NCI-H2029 (cell line): ENCODE measurements at places on chromosomes 11 and 22.

- peak; percentile 61 for DNase-seq
Observed at GRCh38 chr22:37686002-37686982, at the start of gene NOL12. TSS of gene NOL12 (plus strand) at chr22:37686343. CDS start at chr22:37686393, 50 bp downstream.

- no peak for DNase-seq
Observed at GRCh38 chr11:66787934-66788758, 55.1 kb upstream of the RCE1 start.

DNA sequence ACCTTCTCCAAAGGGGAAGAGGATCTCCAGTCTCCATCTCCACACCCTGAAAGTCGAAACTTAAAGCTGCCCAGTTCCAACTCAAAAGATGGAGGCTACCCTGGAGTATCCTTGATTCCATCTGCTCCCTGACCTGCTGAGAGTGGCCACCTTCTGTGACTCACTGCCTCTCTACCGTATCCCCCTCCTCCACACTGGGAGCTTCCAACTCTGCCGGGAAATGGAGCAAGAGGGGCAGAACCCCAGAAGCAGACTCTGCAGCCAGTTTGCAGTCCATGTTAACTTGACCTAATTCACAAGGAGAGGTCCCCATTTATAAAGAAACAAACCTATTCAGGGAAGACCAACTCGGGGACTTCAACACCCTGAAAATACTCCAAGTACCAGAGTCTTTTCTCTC is 22.0 kb upstream of the IRAG1 start:
- no peak for DNase-seq

DNA sequence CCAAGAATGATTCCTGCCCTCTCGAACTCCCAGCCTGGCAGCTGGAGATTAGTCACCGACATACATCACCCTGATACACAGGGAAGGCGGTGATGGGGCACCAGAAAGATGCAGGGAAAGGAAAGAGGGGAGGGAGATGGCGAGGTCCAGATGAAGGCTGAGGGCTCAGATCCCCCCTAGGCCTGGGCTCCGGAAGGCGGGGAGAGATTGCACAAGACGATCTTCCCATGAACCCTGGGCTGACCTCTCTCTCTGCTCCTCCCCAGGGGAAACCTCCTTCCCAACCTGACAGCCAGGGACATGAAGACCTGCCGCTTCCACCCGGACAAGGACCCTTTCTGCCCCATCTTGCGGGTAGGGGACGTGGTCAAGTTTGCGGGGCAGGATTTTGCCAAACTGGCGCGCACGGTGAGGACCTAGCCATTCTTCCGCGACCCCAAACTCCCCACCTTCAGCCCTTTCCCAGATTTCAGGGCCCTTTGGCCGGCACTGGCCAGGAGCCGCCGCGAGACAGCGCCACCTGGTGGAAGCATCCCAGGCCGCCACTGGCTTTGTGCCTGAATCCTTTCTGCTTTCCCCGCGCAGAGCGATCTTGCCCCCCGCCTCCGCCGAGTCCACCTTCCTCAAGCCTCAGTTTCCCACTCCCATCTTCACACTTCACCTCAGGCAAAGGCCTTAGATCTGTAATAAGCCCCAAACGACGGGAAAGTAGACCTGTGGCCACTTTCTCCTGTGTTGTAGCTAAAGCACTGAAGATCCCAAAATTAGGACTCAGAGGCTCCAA is 11.5 kb downstream of the P2RX3 start:
- DNase-seq, result no peak

DNA sequence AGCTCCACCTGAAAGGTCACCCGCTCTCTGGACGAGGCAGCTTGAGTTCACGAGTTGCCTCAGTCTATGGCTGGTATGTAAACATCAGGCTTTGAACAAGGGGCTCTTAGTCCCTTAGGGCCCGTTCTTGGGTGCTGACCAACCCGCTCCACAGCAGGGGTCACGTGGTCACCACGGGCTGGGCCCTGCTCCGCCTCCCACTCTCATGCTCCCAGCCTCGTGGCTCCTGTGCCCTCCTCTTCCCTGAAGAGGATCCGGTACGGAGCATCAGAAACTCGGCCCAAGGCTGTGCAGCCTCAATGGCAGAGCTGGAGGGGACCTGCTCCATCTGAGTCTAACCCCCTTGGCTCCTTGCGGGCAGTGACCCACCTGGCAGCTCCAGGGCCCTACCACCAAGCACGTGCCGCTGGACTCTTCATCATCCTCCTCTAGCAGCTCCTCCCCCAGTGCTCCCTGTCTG is 54.2 kb upstream of the TTLL12 start:
- no peak for DNase-seq

DNA sequence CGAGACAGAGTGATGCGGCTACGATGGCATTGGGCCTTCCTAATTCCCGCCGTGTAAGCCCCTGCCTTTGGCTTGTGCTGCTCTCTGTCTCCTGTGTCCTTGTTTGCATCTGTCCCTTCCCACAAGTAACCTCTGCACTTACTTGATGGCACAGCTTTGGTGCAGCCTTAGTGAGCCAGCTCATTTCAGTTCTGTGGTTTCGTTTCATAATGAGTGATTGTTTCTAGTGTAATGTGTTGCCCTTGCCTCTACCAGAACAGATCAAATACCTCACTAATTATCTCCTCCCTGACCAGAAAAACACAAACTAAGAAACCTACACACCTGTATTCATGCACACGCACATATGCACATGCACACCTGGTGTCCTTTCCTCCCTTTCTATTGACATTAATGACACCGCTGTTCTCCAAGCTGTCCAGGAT is 58.8 kb downstream of the GRK3 start:
- no peak for DNase-seq

DNA sequence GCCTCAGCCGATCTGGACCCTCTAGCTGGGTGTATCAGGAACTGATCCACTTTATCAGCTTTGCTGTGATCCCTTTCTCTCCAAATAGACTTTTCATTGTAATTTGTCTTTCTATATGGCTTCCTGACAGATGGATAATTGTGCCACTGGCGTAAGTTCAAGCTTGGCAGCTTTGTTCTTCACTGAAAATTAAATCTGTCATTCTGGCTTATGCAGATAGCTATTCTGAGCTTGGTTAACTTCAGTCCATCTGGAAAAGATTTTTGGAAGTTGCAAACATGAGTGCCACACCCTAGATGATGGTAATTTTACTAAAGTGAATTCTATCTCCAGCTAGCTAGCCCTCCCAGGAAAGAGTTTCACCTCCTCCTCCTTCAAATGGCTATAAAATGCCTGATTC is 8.1 kb downstream of the OR5A2 start:
- no peak for DNase-seq

DNA sequence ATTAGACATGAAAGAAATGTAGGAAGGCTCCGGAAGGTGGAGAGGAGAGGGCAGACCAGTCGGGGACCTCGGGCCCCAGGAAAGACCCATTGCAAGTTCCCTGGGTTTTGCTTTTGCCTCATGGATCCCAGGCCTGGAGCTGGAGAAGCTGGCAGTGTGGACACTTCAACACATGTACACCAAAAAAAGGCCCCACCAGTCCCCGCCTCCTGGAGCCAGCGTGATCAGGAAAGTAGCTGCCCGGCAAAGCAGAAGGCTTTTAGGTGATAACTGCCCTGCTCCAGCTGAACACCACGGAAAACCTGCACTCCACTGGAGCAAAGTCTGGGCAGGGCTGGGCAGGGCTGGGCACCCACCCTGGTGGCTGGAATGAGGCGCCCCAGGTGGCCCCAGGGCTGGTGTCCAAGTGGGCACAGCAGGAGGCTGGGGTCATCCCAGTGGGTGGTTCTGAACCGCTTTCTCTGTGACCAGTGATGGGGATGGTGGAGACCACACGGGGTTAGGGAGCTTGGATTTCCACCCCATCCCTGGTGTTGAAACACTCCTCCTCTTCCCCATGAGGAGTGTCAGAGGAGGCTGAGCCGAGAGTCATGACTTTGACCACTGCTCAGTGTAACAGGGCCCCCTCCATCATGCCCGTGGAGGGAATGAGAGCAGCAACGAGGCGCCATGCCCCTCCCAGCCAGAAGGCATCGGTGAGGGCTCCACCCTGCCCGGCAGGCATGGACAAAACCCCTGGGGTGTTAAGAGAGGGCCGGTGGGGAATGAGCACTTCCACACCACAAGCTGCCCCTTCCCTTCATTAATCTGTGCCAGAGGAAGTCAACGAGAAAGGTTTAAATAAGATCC is 16.9 kb upstream of the MUC5AC start:
- no peak for DNase-seq

GRCh38 chr22:25970999-25971811 is 198.1 kb upstream of the SEZ6L start:
- DNase-seq, result peak; percentile 28

GRCh38 chr11:122139595-122139866 is 23.5 kb upstream of the BLID start:
- DNase-seq, result peak; percentile 30

GRCh38 chr22:37103656-37104452 is 5.7 kb downstream of the TMPRSS6 start:
- DNase-seq, result no peak

GRCh38 chr11:30595934-30596333 is 9.8 kb upstream of the MPPED2 start:
- DNase-seq, result no peak

DNA sequence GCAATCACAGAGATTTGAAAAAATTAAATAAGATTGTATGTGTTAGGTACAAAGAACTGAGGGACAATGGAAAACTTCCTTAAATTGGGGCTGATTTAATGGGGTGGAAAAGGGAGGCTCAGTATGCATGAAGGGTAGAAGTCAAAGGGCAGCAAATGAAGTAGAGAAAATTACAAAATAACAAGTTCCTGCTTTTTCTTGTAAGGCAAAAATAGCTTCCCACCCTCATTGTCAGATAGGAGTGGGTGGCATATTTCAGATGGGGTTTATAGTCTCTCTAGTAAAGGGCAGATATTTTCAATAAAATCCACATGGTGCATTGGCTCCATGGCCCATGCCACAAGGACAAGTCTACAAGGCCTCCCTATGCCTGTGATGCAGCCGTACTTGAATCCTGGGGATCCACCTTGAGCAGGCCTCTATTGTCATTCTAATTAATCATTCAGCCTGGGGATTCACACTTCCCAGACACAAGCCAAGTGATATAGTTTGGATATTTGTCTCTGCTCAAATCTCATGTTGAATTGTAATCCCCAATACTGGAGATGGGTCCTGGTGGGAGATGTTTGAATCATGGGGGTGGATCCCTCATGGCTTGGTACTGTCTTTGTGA is 36.7 kb upstream of the SESN3 start:
- no peak for DNase-seq

GRCh38 chr11:9133956-9134355 is 42.6 kb upstream of the SCUBE2 start:
- no peak for DNase-seq

DNA sequence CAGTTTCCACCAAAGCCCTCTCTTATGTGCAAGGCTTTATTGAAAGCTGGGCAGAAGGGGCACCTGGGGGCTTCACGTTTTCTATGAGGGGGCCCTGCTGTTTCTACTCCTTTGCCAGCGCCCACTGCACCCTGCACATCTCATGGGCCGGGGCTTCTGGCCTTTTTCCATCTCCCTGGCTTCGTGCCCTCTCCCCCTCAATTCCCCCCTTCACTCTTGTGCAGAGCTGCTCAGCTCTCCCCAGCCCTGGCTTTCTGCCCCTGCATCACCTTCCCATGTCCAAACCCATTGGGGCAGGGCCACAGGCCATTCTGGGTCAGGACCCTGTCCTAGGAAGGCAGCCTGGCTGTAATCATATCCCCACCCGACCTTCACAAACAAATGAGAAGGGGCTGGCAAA is 36.5 kb downstream of the MCM5 start:
- no peak for DNase-seq

DNA sequence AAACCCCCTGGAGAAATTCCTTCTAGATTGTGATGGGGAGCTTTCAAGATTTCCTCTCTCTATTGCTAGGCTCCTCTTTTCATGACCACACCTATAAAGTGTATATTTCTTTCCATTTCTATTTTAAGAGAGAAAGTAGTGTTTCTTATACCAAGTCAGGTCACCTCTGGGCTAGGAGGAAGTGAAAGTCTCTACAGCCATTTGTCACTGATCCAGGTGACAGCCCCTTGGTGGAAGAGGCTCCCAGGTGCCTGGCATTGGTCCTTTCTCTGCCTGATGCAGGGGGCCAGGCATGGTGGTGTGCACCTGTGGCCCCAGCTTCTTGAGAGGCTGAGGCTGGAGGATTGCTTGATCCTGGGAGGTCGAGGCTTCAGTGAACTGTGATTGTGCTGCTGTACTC is 64.7 kb downstream of the DHCR7 start:
- DNase-seq, result no peak

- DNase-seq, result no peak
Observed at GRCh38 chr22:26767351-26768155, 110.2 kb downstream of the MIAT start.

- DNase-seq, result no peak
Observed at GRCh38 chr11:106644824-106645223, 373.5 kb downstream of the GUCY1A2 start.
